ENCODE measurements at places on chromosomes 2 and 18. TPM values are rescaled to one million over a fixed set of nuclear protein-coding genes. Genes with fewer than 3 reads are reported as not detected.

- no peak for DNase-seq
These were observed 22.2 kb downstream of the CCDC121 start for GRCh38 chr2:27606611-27607010.

GRCh38 chr2:30655660-30656059 is 151.6 kb downstream of the CAPN13 start:
- no peak for DNase-seq

- no peak for DNase-seq
These were observed 143.9 kb downstream of the NCK2 start for GRCh38 chr2:105888625-105889024.

DNA sequence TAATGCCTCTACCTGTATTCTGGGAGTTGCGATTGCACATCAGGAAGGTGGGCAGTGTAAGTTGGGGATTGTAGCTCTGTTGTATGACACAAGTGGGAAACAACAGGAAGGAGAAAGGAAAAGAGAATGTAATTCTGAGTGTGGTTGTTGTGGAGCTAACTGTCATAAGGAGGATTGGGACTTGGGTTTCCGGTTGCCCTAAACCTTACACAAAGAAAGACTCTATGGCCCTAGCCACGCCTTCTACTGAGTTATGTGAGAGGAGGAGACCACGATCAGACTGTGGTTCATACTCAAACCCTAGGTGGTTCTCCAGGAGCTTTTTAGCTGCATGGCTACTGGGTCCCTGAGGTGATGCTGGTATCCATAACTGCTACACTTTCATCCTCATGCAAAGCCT is 86.5 kb downstream of the TANC1 start:
- DNase-seq, result no peak

DNA sequence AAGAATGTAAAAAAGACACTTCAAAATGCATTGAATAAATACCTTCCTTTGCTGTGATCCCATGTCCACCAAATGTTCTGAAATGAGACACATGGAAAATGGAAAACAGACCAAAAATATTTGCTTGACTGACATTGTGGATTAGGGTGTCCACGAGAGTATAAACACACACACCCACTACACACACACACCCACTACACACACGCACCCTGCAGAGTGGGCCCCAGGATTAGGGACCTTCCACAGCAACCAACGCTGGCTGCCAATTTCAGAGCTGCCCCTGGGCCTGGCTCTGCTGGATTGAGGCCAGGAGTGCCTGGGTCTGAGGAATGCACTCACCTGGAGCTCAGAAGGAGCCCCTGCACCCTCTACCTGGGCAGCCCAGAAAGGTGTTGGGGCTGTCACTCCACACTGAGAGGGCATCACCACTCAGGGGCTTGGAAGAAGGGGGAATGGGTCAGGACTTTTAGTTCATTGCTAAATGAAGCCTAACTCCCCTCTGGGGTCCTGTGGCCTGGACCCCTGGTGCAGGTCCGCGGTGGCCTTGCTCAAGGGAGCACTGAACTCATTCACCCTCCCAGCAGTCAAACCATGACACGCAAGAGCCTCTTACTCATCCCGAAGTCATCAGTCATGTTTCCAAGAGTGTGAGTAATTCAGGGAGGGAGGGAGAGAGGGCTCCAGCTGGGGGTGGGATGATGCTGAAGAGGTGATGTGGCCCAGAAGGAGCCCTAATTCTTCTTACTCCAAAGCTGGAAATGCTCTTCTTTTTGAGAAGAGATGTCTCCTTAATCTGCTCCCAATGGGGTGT is 50.2 kb upstream of the PLB1 start:
- DNase-seq, result peak; percentile 94

- DNase-seq, result no peak
These were observed 41.0 kb upstream of the DOCK10 start for GRCh38 chr2:225083276-225083675.

DNA sequence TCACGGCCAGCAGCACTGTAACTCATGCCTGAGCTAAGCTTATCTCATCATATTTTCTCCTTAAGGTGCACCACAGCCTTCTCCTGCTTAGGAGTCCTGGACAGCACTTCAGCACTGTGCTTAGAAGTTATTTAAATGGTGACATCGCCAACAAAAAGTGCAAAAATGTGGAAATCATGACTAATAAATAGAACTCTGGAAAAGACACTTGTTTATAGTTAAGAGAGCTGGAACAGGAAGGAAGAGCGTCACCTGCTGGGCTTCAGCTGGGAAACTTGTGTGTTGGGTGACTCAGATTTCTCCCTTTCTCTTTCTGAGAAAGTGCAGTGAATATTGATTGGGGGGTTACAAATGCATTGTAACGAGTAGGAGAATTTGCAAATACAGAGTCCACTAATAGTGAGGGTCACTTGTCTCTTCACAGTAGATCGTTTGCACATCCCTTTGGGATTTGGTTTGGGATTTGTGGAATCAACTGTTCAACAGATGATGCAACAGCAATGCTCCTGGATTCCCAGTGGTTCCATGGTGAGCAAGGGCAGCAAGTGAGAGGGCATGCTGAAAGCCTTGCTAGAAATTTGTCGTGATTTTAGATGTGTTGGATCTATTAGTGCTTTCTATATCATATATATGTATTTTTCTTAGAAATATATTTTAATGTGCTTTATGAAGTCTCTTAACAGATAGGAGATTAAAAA is 84.2 kb downstream of the DOK6 start:
- no peak for DNase-seq

DNA sequence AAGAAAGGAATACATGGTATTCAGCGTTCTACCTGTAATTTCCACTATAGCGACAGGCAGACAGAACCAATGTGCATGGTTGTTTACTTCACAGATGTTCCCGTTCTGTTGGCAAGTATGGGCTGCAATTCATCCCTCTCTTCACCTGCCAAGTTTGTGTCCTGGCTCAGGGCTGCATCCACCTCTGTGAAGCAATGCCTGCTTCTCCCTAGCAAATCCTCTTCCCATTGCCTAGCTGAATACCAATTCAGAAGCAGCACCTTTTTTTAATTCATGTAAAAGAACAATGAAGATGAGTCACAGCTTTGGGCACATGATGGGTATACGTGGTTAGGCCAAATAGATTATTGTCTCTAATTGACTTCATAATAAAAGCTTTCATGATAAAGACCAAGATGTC is 54.7 kb upstream of the LRATD1 start:
- peak; percentile 30 for DNase-seq

SETBP1 gene
- polyA plus RNA-seq, result 1.1 TPM

HS1BP3 gene
- 21.8 TPM for polyA plus RNA-seq

LIMS3 gene
- polyA plus RNA-seq, result 0.08 TPM

COL3A1 gene
- 0.06 TPM for polyA plus RNA-seq

COLEC11 gene
- not detected for polyA plus RNA-seq

Measured in foreskin keratinocyte (primary cell).